ENCODE measurements at places on chromosomes 5 and 9.

- DNase-seq = no peak
Measured at GRCh38 chr5:5309645-5310044, 112.8 kb upstream of the ICE1 start.

DNA sequence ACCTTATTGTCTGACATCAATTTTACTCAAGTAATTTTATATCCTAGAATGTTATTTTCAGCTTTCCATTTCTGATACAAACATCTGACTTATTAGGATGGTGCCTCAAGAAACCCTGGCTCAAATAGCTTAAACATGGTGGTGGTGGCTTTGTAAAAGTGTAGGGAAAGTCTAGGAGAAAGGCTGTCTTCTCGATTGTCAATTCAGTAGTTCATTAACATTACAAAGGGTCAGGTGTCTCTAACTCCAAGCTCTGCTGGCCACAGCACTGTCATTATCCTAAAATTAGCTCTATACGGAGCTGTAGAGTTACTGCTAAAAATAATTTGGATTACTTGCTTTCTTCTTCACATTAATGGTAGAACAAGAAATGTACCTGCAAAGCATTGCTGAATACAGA, 1360.1 kb upstream of the CDH6 start:
- no peak for DNase-seq

DNA sequence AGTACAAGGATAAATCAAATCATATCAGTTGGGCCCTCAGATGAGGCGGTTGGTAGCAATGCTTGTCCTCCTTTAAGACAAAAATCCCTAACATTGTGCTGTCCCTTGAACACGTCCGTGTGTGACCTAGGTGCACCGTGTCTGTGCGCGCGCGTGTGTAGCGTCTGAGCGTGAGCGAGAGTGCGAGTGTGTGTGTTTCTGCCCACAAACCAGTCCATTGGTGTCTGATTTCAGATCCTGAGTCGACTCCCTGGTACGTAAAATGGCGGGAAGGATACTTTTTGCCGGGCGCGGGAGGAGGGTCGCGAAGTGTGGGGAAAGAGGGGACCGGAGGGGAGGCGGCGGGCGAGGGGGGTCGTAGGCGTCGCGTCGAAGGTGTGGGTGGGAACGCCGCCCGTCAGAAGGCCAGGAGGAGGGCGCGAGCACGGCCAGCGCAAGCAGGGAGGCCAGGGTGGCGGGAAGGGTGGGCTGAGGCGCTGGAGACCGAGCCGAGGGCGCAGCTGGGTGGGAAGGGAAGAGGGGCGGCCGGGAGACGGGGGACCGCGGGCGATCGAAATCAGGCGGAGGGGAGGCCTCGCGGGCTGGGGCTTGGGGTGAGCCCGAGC, 8.9 kb downstream of the OTP start:
- DNase-seq = no peak

- DNase-seq = no peak
Measured at GRCh38 chr9:37602817-37603216, 10.4 kb upstream of the TOMM5 start.

DNA sequence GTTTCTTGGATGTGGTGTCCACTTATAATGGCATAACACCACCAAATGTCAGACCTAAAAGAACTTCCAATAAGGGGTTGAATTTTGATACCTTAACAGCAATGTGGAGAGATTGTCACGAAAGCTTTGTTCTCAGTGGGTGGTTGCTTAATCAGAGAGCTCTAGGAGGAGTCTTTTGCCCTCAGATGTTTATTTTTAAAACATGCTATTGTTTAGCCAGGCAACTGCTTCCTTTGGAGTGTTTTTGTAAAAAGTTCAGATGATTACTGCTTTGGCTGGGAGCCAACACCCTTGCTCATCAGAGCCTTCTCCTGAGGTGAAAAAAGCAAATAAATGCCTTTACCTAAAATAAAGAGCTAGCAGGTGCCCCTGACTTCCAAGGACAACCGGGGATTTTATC, 65.0 kb downstream of the SLC1A1 start:
- DNase-seq = no peak

DNA sequence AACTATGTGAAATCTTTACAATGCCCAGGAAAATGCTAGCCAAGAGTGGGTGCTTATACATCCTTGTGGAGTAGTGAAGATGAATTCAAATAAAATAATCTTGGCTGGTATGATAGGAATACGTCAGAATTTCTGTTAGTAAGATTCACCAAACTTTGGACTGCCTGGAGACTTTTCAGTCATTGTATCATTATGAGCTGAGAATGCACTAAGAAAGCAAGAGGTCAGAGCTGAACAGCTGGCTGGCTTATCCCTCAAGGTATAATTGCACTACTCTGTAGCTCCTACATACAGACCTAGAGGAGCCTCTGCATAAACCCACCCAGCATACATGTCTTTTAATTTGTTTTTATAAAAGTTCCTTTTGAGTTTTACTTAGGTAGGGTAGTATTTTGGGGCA, 568.5 kb upstream of the RIOK2 start:
- DNase-seq = no peak

GRCh38 chr5:160605266-160605665, 183.6 kb downstream of the PTTG1 start:
- no peak for DNase-seq

Measured in hippocampal formation (tissue), 2 donors.